ENCODE measurements at places on chromosomes 16 and 17.

DNA sequence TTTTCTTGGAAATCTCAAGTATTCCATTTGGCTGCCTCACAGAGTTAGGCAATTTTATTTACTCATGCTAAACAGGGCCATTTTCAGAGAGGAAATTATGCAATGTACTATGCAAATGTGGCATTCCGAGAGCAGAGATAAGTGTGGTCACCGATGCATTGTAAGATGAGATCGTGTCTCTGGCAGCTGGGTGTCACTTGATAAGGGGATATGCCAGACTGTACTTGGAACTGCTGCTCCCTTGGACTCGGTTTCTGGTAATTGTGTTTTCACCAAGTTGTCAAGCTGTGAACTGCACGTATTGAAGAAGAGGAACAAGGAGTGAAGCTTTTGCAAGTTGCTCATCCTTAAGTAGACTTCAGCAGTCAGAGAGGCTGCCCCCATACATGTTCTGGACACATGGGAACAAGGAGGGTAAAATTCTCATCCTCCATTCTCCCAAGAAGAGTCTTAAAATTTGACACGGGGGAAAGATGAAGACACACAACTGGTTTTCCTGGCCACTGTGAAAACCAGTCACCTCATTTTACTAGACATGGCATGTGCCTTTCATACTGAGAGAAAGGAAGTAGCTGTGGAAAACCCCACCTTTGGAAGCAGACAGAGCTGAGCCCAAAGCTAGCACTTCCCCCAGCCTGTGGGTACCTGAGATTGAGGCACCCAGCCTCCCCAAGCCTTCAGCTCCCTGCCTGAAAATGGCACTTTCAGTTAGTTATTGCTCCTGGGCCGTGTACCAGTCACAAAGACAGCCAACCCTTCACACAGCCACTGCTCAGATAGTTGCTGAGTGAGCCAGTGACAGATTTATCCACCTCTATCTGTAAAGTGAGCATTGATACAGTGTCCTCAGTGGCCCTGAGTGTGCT is 150.7 kb downstream of the SOCS1 start:
- peak; percentile 94 for DNase-seq

DNA sequence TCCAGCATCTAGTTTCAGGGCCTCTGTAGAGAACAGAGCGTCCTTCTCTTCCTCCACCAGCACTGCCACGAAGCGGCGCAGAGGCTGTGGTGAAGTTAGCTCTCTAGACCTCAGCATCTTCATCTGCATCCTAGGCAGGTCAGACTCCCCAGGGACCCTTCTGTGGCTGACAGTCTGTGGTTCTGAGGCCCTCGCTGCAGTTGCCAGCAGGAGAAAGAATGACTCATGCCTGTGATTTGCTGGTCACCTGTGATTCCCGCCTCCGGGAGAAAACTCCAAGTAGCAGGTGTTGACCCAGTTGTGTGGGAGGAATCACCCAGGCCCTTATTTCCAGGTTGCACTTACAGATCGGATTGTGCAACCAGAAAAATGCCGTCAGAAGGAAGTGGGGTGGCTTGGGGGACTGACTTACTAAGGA is 117.3 kb upstream of the CACNG5 start:
- DNase-seq, result no peak

GRCh38 chr17:75834279-75834920 is 9.8 kb downstream of the UNC13D start:
- DNase-seq, result no peak

DNA sequence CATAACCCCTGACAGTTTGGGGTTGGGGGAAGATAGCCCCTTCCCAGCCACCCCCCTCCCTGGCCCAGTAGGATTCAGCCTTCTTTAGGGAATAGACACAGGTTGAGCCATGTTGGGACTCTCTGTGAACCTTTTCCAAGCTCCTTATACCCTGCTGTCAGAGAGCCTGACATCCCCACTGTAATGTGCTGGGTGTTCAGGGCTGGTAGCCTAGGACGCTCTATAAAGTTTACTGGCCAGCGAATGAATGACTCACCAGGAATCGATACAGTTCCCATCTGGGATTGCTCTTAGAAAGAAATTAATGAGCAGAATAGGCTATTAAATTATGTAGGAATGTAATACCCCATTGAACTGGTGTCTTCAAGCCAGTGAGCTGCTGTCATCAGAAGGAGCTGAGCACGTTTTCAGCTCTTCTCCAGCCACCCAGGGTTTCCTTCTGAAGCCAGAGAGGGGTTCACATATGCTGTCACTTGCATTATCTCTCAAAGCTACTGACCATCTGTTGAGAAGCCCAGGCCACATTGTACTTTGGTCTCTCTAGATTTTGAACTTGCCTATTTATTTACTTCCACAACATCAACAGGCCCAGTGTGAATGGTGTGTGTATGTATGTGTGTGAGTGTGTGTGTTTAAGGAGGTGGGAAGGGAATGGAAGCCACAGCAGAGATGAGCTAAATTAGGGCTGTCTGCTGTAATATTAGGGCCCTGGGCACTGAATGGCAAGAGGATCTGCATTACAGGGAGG is 64.9 kb downstream of the SPACA3 start:
- DNase-seq, result peak; percentile 33

DNA sequence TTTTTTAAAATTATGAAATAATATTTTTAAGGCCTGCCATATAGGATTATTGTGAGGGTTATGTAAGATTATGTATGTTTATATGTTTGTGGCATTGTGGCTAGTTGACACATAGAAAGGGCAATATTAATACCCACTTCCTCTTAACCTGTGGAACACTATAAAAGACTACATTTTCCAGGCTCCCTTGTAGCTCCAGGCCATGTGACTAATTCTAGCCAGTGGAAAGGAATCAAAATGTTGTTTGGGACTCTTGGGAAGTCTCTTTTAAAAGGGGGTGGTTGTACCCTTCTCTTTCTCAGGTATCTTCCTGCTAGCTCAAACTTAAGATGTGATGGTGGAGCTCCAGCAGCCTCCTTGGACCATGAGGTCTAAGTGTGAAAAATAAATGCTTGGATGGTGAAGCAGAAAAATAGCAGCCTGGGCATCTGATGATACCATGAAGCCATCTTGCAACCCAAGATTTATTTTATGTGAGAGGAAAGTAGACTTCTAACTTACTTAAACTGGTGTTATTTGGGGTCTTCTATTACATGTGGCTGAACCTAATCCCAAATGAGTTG is 39.2 kb downstream of the TEKT5 start:
- DNase-seq, result no peak

- DNase-seq, result peak; percentile 99
Measured at GRCh38 chr17:1060991-1061390, 64.1 kb downstream of the TIMM22 start.

GRCh38 chr17:77602883-77603640 is 355.4 kb upstream of the TNRC6C start:
- DNase-seq, result no peak

- DNase-seq, result no peak
Measured at GRCh38 chr16:9097266-9098219, 6.1 kb downstream of the HAPSTR1 start.

- peak; percentile 38 for DNase-seq
Measured at GRCh38 chr17:63848834-63849689, 6.6 kb upstream of the SMARCD2 start.

DNA sequence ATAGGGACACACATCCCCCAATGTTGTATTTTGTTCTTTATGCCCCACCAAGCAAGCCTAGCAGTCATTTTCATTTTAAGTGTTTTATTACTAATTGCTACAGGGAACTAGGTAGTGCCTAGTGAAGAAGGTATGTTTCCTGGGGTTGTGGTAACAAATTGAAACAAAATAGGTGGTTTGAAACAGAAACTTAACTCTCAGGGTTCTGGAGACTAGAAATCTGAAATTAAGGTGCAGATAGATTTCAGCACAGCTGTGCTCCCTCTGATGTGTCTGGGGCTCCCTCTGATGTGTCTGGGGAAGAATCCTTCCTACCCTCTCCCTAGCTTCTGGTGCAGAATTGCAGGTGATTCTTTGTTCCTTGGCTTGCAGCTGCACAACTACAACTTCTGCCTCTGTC is 390.1 kb downstream of the ZFHX3 start:
- no peak for DNase-seq

DNA sequence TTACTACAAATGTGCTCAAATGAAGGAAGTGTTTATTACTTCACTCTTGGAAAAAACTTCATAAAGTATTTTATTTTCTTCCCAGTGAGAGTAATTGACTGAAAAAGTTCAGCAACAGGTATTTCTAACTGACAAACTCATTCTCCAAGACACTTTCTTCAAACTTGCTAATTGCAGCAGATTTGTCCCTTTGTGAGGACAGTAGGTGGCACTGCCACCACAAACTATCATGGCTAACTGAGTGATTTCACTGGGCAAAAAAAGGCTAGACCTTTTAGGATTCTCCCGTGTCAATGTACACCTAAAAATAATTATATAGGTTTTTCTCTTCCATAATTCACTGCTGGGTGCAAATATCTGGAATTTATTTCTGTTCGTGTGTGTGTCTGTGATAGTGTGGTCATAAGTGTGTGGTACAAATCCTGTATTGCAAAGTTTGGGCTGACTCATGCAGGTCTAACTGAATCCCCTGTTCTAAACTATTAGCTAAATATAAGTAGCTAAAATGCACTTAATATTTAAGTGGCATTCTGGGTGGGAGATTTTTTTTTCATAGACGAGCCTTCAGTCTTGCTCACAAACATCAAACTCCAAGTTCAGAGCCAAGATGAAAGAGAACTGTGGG is 3.9 kb downstream of the HS3ST3A1 start:
- peak; percentile 62 for DNase-seq

DNA sequence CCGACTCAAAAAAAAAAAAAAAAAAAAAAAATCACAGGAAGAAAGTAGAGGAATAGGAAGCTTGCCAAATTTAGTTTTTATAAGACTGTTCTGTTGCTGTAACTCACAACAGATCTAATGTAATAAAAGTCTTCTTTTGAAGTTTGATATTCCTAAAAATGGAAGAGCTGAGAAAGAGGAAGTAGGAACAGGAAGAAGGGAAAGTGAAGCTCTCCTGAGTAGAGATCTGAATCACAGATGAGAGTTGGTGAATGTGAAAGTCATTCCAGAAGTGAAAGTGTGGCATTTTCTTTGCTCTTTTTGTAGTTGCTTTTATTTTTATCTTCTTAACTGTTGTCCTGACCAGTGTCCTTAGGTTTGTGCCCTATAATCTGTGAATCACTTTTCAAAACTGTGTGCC is 2.1 kb downstream of the NMT1 start:
- no peak for DNase-seq

DNA sequence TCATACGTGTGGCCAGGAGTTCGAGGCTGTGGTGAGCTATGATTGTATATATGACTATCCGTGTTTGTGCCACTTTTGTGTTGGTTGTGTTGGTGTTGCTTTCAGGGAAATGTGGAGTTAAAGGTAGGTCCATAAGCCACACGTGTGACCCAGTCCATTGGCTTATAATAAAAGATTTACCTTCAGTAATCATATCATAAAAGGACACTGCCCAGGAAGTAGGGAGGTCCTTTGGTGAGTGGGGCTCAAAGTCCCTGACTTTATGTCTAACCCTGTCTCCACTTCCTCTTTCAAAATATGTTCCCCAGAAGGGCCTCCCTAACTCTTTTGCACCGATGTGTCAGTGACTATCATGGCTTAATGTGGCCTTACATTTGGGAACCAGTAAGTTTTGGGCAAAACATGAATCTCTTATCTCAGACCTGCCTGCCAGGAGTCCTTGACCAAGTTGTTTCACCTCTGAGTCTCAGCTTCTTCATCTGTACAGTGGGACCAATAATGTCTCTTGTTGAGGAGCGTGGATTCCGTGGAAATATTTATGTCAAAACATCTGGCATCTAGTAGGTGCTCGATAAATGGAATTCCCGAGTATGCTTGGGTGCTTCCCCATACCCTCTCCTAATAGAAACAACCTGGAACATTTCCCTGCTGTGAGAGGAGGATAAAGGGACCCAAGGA is 4.8 kb downstream of the TNP2 start:
- no peak for DNase-seq

- no peak for DNase-seq
Measured at GRCh38 chr16:58360041-58360634, 32.1 kb upstream of the GINS3 start.

GRCh38 chr17:49692751-49693150 is 14.9 kb upstream of the SPOP start:
- peak; percentile 36 for DNase-seq

GRCh38 chr16:1002399-1003166 is 21.0 kb downstream of the SOX8 start:
- DNase-seq, result peak; percentile 98

DNA sequence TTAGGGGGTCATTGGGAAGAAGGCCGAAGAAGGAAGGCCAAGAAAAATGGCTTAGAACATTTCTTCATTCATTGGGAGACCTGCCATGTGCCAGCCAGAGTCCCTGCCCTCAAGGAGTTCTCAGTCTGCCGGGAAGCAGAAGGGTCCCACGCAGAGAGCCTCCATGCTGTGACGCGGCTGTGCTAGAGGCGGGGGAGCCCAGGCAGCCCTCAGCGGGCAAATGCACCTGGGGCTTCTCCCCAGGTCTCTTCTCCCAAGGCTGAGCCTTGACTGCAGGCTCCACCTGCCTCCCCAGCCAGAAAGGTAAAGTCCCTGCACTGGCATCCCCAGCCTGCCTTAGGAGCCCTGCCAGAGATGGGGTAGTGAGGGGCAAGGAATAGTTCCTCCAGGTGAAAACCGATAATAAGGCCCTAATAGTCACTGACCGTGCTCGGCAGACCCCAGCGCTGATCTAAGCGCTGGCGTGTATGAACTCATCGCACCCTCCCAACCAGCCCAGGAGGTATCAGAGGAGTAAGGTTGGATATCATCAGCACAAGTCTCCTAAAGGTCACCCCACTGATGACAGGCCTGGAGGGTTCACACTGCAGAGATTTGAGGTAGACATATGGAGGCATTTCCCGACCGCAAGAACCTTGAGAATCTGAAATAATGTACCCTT is 6.0 kb upstream of the CDR2L start:
- no peak for DNase-seq

DNA sequence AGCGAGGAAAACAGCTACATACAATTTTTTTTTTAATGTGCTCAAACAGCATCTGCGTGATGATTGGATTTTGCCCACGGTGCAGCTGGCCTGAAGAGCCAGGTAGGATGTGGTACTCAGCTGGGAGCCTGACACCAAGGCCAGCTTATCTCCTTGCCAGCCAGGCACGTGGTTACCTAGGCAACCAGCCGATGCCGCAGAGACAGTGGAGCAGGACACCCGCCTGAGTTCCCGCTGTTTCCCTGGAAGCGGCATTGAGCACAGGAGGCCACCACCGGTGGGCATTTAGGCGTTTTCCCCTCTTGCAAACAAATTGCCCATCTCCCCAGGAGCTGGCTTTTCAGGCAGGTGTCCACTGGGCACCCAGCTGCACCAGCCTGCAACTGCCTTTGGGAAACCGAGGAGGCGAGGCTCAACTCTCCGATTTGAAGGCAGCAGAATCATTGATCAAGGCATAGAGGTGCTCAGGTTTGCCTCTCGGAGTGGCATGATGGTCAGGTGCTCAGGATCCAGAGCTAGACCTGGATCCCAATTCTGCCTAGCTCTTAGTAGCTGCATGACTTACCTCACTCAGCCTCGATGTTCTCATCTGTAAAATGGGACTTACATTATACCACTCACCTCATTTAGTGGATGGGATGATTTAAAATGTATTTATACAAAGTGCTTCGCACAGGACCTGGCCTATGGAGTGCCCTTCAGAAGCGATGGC is 137.5 kb upstream of the PLCG2 start:
- peak; percentile 33 for DNase-seq

DNA sequence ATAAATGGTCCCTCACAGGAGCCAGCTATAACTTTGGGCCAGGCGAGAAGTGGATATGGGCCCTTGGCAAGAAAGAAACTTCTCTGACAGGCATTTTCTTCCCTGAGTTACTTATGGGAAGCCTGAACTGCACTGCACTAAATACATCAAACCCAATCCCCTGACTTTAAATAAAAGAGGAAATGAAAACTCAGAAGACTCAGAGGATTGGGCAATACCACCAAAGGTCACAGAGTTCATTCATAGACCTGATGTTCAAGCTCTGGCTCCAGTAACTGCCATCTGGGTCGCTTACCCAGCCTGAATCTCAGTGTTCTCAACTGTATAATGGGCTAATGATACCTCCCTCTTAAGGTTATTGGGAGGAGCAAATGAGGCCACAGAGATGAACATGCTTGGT is 815 bp downstream of the KRT35 start:
- DNase-seq, result no peak
